Sciatic nerve (tissue), 2 donors: ENCODE measurements at places on chromosomes 5 and 9.

GRCh38 chr5:164012371-164012770, 507.0 kb downstream of the MAT2B start:
- DNase-seq = no peak

DNA sequence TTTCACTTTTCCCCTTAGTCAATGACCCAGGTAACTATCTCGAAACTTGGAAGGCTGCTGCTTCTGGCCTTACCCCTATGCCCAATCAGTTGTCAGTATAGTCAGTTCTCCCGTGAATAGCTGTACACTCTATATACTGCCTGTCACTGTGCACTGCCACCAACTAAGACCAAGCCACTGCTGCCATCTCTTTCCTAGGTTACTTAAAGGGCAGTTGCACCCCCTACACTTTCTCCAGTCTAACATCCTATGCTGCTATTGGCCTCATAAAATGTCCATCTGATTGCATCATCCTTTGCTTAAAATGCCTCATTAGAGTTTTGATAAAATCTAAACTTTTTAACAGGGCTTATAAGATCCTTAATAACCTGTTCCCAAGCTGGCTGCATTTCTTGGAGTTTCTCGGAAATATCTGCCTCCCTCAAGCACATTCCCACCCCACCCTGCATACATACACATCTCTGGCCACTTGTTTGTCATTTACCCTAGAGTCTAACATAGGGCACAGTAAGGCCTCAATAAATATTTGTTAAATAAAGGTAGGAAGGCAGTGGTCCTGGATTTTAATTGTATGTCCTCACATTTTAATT, 32.8 kb upstream of the TNFAIP8 start:
- no peak for DNase-seq

DNA sequence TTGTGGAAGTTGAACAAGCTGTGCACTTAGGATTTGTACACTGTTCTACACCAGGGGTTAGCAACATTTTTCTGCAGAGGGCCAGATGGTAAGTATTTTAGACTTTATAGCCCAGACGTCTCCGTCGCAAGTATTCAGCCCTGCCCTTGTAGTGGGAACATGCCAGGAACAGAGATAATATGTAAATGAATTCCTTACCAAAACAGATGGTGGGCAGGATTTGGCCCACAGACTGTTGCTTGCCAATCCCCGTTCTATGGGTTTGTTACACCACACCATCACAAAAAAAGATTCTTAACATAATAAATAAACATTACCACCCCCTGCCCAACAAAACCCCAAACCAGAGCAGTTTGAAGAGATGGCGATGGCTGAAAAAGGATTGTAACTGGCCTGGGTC, 74.3 kb downstream of the AMBP start:
- DNase-seq = peak; percentile 22

- DNase-seq = no peak
Observed at GRCh38 chr5:111784491-111785181, 27.6 kb upstream of the NREP start.

DNA sequence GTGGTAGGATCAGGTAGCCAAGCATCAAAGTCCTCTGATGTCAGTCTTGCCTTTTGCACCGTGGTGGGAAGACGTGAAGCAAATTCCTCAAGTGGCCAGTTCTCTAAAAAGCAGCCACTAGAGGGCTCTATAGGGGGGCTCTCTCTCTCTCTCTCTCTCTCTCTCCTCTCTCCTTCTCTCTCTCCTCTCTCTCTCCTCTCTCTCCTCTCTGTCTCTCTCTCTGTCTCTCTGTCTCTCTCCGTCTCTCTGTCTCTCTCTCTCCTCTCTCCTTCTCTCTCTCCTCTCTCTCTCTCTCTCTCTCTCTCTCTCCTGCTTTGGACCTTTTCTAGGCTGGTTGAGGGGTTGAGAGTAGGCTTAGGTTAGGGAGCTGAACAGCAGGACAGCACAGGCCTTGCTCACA, 13.9 kb upstream of the OSMR start:
- no peak for DNase-seq
